Activated naive CD4-positive, alpha-beta T cell (primary cell): ENCODE measurements at places on chromosomes 2 and 18.

DNA sequence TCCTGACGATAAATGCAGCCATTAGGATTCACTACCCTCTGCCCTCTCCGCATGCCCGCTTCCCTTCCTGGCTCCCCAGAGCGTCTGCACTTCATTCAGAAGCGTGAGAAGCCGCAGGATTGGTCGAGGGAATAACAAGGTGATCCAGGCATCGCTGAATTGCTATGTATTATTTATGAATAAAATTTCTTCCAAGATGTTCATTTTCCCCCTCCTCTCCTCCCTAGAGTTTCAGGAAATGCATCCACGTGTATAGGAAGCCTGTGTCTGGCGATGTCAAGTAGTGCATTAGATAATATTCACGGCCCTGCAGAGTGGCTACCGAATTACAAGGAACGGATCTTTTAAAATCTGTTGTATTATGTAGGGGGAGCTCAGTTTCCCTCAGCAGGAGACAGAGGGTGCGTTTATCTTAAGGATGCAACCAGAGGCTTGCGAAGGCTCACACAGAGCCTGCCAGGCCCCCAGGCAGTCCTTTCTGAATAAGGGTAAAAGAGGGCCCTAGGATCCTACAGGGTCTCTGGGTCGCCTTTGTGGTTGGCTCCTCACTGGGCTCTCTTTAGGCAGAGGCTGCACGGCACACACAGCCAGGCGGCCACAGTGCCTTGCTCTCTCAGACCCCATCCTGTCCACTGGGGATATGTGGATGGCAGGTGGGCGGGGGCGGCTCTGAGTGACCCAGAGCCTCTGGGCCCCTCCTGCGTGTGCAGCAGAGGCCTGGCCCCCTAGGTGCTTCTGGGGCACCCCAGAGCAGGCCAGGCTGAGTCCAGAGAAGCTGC lies 224.1 kb upstream of the PXDN start:
- no peak for DNase-seq

DNA sequence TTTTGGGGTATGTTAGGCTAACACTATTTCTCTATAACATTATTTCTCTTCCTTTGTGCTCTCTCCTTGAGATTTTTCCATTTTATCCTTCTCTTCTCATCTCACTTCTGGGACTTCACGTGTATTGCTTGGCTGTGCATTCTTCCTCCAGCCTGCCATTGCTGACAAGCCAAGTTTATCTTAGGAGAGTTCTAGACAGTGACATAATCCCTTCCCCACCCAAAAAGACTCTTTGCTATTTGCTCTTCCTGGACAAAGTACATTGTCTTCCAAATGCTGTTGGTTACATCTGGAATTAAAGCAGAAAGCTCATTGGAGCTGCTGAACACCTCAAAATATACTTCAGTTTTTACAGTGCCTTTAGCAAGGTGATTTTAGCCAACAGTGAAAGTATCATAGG lies 8.9 kb downstream of the TSPYL6 start:
- no peak for DNase-seq

DNA sequence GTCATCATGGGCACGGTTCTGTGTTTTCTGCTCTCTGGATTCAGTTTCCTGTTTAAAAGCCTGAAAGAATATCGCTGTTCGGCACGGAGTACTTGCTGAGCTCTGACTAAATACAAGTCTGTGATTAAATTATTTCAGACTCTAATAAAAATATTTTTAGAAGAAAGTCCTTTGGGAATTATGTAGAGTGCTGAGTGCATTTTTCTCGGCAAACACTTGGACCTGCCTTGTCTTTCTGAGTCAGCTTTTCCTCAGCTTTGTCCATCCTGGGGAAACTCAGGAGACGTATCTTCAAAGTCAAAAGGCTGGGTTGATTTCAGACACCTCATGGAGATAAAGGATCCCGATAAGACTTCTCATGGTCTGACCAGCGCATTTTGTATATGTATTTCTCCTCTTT lies 45.9 kb downstream of the IL1R2 start:
- DNase-seq: no peak

DNA sequence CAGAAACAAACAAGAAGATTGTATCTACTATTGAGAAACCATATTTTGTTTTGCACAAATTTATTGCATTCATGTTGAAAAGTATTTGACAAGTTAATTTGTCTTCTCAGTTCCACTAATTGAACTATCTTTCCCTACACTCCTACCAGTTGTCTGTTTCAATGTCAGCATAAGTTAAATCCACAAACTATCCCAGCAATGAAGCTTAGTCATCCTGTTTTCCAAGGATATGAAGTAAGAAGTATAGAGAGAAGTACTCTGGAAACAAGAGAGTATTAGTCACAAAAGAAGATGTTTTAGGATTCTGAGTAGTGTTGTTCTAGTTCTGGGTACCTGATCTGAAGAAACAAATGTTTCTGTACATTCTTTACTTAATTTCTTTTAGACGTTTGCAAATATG lies 261.6 kb upstream of the ZNF804A start:
- DNase-seq: no peak

GRCh38 chr2:85131116-85131515 lies 2.1 kb upstream of the TCF7L1 start:
- DNase-seq: no peak

DNA sequence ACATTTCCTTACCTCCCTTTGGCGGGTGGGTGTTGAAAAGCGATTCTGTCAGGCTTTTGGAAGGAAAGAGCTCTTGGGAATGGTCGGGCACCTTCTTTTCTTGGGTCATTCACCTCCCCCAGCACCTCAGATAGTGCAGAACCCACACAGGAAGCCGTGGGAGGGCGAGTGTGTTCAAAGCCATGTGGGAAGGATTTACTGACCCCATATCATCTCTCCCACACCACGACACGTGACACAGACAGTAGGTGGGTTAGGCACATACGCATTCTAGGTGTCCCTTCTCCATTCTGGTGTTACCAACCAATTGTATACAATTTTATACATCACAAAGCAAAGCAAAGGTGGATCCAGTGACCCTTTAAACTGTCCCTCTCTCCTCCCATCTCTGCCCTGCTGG lies 263.7 kb upstream of the REV1 start:
- no peak for DNase-seq

DNA sequence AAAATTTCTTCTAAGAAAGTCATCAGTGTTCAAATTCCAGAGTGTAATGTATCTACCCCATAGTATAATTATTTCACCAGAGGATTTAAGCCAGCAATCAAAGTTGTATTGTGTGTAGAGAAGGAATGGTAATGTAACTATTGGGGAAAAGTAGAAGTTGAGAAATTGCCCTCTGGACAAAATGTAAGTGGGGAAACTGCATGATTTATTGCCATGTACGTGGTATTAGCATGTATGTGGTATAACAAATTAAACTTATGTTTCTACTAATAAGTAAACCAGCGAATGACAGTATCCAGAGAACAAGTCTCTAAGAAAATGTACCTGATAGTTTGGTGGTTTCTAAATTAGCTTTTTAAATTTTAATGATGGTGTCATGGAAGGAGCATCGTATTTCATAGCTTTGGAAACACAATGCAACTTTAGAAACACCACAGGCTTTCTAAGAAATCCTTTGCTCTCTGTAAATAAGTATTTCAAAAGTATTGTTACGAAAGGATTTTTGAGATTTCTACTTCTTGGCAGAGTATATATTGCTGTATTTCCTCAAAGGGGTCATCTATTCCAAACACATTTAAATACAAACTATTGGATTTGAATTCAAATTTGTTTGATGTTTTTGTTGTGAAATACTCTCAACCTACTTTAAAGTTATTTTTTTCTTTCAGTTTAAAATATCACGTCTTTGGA lies 1018.9 kb upstream of the ZEB2 start:
- DNase-seq: no peak

DNA sequence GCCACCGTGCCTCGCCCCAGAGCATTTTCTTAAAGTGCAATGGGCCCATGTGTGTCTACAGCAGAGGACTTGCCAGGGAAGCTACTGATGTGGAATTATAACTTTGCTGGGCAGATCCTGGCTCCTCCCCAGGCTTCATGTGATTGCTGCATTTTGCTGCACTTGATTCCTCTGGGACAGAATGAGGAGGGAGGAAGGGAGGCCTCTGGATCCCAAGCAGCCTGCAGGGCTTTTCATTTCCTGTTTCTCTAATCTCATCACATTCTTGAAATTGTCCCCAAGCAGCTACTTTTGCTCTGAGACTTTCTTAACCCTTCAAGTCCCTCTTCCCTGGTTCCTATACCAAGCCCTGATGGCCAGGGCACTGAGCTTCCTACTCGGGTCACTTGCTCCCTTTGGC lies 134.4 kb upstream of the SEC11C start:
- DNase-seq: no peak

DNA sequence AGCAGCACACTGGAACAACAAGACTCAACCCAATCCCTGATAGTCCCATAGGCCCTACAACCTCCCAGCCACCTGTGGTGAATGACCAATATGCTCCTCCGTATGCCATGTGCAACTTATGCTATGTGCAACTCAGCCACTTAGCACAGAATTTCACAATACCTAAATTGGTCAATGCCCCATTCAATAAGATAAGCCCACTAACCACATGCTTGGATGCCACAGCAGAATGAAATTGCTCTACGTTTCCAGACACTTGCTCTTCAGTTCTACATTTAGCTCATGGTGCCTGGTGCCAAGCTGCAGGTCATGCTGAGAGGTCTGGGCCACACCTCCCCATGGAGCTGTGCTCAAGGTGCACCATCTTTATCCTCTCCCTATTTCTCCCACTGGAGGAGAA lies 159.8 kb downstream of the EN1 start:
- no peak for DNase-seq

DNA sequence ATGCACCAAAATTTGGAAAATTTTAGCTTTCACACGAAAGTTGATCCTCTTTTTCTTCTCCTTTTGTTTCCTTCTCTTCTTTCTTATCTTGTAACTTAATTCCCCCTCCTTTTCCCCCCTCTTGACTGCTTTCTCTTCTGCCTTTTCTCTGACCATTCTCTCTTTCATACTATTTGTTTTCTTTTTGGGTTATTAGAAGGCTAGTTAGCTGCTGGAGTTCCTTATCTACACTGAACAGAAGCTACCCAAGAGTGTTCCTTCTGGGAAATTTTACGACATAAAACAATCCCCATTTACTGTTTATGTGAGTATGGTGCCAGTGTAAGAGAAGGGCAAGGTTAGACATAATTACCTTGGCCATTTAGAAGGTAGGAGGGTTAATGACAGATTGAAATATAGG lies 218.4 kb upstream of the DTNA start:
- DNase-seq: no peak

GRCh38 chr2:218418321-218418716 lies 604 bp upstream of the VIL1 start:
- DNase-seq: no peak

GRCh38 chr2:61451178-61451577 lies 19.7 kb downstream of the USP34 start:
- DNase-seq: no peak

DNA sequence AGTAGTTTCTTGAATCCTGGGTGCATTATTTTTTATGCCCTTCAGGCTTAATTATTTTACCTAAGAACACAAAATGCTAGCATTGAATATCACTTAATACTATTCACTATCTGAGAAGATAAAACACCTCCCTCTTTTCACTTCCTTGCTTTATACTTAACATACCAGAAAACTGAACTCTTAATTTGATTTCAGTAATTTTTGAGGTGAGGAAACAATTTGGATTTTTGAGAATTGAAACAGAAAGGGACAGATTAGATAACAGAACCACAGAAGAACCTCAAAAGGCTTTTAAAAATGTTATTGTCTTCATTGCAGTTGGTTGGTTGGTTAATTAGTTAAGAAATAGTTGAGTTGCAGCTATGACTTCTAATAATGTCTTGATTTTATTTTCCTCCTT lies 69.5 kb downstream of the GPD2 start:
- DNase-seq: no peak

DNA sequence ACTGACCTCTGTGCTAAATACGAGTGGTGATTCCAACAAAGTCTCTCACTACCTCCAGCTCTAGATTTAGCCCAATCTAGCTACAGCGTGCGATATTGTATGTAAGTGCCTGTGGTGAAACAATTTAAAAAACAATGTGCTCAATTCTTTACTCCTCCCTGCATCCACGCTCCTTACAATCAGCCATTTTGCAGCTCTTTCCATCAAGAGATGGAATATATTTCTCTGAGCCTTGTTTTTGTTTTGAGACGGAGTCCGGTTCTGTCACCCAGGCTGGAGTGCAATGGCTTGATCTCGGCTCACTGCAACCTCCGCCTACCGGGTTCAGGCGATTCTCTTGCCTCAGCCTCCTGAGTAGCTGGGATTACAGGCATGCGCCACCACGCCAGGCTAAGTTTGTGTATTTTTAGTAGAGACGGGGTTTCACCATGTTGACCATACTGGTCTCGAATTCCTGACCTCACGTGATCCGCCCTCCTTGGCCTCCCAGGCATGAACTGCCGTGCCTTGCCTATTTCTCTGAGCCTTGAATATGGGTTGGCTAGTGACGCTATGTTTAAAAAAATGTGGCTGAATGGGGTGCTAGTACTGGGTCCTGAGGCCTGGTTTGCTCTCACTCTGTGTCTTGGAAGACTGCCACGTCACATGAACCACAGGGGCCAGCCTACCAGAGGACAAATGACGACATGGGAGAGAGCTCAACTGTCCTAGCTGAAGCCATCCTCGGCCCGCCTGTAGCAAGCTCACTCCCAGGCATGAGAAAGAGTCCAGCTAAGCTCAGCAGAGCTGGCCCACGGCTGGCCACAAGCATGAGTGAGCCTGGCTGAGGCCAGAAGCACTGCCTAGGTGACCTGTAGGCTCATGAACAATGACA lies 14.8 kb downstream of the WDFY1 start:
- DNase-seq: no peak

GRCh38 chr2:111246620-111247061 lies 125.9 kb downstream of the BCL2L11 start:
- DNase-seq: no peak

GRCh38 chr18:63585988-63586387 lies 1.2 kb upstream of the SERPINB13 start:
- DNase-seq: no peak

DNA sequence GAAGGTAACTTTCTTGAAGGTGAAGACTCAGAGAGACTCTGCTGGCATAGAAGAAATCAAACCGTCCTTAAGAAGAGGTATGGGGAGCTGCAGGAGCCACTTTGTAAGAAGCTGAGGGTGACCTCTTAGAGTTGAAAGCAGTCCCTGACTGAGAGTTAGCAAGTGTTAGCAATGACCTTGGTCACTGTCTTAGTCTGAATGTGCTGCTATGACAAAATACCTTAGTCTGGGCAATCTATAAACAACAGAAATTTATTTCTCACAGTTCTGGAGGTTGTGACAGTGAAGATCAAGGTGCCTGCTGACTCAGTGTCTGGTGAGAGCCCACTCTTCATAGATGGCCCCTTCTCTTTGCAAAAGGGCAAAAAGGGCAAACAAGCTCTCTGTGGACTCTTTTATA lies 35.7 kb upstream of the ACTR3 start:
- DNase-seq: no peak

DNA sequence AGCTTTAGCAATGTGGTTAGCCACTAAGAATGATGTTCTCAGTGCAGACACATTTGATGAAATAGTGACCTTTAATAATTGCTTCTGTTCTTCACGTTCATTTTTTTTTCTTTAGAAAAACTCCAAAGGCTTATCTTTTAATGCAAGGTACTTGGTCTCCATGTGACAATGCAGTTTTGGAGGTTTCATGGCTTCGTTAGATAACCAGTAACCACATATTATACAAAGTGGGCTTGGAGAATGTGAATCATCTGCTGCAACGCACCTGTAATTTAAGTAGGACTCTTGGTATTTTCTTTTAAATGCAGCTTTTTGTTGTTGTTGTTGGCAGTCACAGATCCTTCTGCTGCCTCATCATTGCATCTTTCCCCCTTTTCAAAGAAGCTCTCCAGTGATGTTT lies 1606.3 kb downstream of the SUCLG1 start:
- DNase-seq: no peak

- DNase-seq: no peak
These were observed 178.3 kb upstream of the TWIST2 start for GRCh38 chr2:238669581-238670080.
